ENCODE measurements at places on chromosomes 6 and 20.

GRCh38 chr6:123118811-123119210 lies 122.8 kb downstream of the CLVS2 start:
- DNase-seq: no peak

DNA sequence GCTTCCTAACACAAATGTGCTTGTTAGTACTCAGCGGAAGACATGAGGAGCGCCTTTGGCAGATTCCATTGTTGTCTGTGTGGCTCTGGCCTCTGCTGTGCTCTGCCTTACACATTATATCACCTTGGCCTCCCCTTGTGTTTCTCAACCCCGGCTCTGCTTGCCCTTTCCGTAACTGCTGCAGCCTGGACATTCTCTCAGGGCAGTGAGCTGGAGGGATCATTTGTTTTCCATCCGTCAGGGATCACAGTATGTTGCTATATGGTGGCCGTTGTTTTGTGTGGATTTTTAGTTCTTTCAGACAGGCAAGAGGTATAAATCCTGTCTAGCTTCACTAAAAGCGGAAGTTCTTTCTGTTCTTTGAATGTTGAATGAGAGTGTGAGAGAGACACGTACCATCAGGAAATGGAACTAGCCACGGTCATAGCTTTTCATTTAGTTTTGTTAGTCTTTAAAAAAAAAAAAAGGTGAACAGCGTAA lies 175.1 kb downstream of the JARID2 start:
- no peak for DNase-seq

GRCh38 chr6:34338811-34339210 lies 53.7 kb downstream of the NUDT3 start:
- DNase-seq: no peak

DNA sequence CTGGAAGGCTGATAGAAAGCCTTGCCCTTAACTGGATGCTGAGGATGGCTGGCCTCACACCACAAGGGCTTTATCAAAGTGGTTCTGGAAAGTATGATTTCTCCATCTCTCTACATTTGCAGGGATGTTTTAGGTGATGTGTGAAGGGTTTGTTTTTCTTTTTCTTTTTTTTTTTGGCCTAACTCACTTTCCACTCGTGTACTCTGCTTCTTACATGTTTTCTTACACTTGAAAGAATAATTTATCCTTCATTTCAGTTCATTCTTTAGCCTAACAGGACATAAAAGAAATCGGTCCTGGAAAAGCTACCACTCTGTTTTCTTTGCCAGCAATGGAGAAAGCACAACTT lies 41.2 kb downstream of the ISM1 start:
- no peak for DNase-seq

GRCh38 chr6:79922018-79922417 lies 25.3 kb downstream of the ELOVL4 start:
- no peak for DNase-seq

- DNase-seq: no peak
These were observed 413.5 kb downstream of the PRKN start for GRCh38 chr6:162313922-162314660.

DNA sequence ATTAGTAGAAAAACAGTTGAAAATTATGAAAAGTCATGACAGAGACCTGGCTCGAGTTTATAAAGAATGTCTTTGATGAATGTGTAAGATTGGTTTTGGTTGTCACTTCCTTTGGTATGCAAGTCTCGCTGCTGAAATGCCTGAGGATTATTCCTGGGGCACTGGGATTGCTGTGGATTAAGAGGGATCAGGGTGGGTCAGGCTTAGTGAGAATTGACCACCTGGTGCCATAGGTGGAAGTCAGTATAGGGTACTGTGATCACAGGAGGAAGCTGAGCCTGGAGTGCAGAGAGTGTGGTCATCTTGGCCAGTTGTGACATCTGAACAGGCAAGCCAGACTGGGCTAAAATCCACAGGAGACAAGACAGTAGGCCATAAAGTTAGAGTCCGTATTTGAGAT lies 34.9 kb downstream of the CEP43 start:
- no peak for DNase-seq

- no peak for DNase-seq
These were observed 9.1 kb downstream of the EBF4 start for GRCh38 chr20:2701671-2702081.

GRCh38 chr20:63908008-63908682 lies 13.2 kb downstream of the DNAJC5 start:
- DNase-seq: no peak

GRCh38 chr6:163531122-163531521 lies 116.6 kb downstream of the QKI start:
- DNase-seq: no peak

DNA sequence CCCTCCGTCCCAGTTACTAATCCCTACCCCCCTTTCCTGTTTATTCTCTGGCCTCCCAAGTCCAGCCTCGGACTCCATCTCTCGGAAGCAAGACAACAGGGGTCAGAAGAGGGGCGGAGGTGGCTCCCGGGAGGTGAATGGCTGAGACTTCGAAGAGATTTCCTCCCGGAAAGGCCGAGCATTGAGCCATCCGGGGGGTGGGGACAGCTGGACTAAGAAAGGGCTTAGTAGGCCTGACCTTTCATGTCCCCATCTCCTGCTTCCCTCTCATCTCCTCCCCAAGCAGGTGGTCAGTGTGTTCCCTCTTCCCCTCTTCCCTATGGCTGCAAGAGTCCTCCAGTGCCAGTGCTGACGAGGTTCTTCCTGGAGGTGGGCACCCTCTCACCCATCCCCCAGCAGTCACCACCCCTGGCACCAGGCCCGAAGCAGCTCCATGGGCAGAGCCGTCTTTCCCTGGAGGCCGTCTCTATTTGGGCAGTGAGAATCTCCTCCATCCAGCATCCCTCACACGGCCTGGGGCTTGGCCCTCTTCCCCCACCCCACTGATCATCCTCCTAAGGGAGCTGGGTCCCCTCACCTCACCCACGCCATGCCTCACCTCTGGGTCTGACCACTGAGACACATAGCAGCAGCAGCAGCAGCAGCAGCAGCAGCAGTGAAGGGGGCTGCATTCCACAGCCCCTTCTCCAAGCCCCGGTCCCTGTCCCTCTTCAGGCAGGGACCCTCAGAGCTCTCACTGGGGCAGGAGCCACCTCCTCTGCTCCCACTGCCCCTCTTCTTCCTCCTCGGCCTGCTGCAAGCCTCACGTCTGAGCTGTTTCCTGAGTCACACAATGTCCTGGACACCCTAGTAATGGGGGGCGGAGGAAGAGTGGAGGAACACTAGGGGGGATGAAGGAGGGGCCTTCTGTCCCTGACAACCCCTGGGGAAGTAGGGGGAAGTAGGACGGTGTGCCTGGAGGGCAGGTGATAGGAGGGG lies at the start of gene NOTCH4:
NOTCH4 (minus strand) TSS at position 810 of the 978 bp plus-strand sequence; CDS start at position 671, 139 bp downstream.
- no peak for DNase-seq

- DNase-seq: no peak
These were observed 19.3 kb downstream of the RBM38 start for GRCh38 chr20:57410398-57410920.

GRCh38 chr6:16136621-16137450 lies 8.0 kb downstream of the MYLIP start:
- DNase-seq: no peak

DNA sequence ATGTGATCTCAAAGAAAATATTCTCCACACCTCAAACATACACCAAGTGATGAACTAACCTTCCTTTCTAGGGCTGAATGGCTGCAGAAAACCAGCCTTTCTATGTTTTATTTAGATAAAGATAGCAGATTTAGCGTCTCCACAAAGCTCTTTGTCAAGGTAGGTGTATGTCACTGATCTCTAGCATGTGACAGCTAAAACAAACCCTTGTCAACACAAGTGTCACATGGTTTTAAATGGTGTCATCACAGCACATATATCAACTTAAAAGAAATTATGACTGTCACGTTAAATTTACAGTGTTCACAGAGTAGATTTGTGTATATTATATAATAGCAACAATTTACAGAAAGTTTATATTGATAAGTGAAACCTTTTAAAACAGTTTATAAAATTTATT lies 58.3 kb downstream of the TENT5A start:
- no peak for DNase-seq

GRCh38 chr6:166733900-166734299 lies 106.8 kb upstream of the RPS6KA2 start:
- no peak for DNase-seq

GRCh38 chr6:35011096-35012041 lies 122.3 kb downstream of the ANKS1A start:
- no peak for DNase-seq

DNA sequence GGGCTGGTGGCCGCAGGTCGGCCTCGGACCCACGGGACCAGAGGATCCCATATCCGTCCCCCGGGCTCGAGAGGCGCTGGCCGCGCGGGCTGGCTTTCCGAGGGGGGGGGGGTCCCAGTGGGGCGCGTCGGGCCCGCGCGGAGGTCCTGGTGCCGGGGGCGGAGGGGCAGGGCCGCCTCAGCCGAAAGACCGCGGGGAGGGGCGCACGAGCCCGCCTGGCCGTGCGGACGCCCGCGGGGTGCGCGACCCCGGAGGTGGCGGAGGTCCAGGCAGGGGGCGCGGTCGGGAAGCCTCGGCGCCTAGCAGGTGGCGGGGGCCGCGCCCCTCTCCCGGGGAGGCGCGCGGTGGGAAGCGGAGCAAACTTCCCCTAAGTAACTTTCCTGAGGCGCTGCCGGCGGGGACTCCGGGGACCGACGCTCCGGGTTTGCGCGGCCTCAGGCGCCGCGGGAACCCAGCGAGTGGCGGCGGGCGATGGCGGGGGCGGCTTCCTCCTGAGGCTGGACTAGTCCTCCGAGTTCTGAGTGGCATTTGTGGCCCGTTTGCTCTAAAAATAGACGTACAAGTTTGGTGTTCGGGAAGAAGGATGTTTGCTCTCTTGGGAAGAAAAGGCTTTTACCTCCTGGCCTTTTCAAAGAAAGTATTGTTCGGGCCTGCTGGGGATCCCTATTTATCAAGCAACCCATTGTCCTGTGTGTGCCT lies 26.5 kb upstream of the BTBD3 start:
- DNase-seq: peak; percentile 21

- DNase-seq: no peak
These were observed 29.0 kb downstream of the GSS start for GRCh38 chr20:34926581-34926980.

GRCh38 chr6:139693735-139694134 lies 319.3 kb upstream of the CITED2 start:
- DNase-seq: no peak

DNA sequence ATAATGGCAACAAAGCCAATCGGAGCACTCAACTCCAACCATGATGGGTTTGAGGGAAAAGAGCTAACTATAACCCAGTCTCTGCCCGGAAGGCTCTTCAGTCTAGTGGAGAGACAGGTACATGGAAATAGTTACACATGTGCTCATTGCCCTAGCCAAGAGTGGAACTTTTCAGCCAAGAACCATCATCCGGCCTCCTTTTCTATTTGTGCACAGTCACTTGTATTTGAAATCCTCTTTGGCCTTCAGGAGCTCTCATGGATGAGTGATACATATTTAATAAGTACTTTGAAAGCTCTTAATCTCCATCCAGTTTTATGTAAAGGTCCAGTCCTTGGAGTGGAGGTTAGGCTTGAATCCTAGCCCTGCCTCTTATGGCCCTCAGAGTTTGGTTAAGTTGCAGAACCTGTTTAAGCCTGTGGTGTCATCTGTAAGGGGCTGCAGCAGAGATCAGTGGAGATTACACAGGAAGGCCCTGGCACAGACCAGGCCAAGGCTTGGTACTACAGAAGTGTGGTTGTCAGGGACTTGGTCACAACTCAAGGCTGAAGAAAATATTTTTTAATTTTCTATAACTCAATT lies 72.3 kb upstream of the SMLR1 start:
- no peak for DNase-seq

GRCh38 chr6:130070792-130071191 lies 52.4 kb downstream of the L3MBTL3 start:
- no peak for DNase-seq

- no peak for DNase-seq
These were observed 213.6 kb upstream of the DTNBP1 start for GRCh38 chr6:15876406-15876805.

- peak; percentile 22 for DNase-seq
These were observed 19.0 kb upstream of the MLN start for GRCh38 chr6:33822575-33823395.

DNA sequence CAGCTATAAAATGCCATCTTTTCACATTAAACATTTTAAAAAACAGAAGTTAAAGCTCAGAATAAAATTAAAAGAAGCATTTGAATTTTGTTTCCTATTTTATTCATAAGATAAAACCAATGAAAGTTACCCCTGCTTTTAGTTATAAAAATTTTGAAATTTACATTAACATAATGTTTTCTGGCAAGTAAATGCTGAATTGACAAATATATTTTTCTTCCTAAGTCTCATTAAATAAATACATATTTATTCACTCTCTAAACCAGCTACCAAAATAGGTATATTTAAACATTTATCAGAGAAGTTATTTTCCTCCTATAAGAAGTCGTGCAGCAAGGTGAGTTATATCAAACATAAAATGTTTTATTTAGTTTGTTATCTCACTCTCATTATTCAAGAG lies 213.6 kb downstream of the TRDN start:
- DNase-seq: no peak

GRCh38 chr6:14638435-14638905 lies 520.9 kb downstream of the CD83 start:
- no peak for DNase-seq

- DNase-seq: no peak
These were observed 72.3 kb downstream of the CARMIL1 start for GRCh38 chr6:25351485-25351884.

DNA sequence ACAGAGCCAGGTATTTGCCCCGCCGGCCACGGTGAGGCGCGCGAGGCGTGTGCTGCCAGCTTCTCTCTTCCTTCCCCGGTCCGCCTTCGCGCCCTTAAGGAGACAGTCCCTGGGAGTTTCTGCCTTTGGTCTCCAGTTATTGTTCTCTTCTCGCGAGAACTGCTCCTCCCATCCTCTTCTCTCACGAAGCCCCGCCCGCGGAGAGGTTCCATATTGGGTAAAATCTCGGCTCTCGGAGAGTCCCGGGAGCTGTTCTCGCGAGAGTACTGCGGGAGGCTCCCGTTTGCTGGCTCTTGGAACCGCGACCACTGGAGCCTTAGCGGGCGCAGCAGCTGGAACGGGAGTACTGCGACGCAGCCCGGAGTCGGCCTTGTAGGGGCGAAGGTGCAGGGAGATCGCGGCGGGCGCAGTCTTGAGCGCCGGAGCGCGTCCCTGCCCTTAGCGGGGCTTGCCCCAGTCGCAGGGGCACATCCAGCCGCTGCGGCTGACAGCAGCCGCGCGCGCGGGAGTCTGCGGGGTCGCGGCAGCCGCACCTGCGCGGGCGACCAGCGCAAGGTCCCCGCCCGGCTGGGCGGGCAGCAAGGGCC lies at the start of gene MAPK14:
MAPK14 (plus strand) TSS at position 308 of the 587 bp plus-strand sequence. CDS start 350 bp downstream, outside the sequence.
- peak; percentile 100 for DNase-seq

- no peak for DNase-seq
These were observed 503 bp upstream of the GPLD1 start for GRCh38 chr6:24489881-24490280.

DNA sequence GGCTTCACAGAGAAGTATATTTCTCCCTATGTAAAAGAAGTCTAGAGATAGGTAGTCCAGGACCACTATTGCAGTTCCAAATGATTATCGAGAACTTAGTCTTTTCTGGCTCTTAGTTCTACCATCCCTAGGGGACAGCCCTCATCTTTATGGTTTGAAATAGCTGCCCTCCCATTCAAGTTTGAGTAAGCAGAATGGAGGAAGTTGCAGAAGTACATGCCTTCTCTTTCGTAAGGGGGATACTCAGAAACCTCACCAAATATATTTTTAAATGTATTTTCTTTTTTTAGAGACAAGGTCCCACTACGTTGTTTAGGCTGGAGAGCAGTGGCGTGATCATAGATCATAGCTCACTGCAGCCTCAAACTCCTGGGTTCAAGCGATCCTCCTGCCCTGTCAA lies 236.8 kb upstream of the RREB1 start:
- no peak for DNase-seq

- peak; percentile 64 for DNase-seq
These were observed 75.5 kb upstream of the TNFAIP3 start for GRCh38 chr6:137791281-137792159.

All from NCI-H460 (cell line).